Mesenteric fat pad (tissue), 1 donor: ENCODE measurements at places on chromosomes 2 and 18. TPM values are rescaled to one million over a fixed set of nuclear protein-coding genes. Genes with fewer than 3 reads are reported as not detected.
A peak's percentile ranks its signal among the peaks of the same experiment; 100 is the strongest.

DNA sequence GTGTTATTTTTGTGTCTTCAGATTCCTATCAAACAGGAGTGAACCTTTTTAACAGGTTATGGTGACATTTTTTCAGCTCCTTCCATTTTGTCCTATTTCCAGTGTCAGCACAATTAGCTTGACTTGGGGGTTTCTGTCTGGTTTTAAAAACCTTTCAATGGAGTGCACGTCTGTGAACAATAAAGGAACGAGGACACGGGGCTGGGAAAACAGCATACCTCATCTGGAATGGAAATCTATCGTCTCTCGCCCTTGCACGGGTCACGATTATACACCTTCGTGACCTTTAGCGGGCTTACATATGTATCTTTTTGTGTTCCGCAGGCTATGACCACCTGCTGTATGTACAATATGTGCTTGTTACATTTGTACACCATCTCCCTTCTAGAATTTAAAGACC, 2.3 kb upstream of the ZNF532 start:
- no peak for DNase-seq

- DNase-seq, result no peak
Measured at GRCh38 chr18:44080054-44080453, 600.6 kb upstream of the SETBP1 start.

DNA sequence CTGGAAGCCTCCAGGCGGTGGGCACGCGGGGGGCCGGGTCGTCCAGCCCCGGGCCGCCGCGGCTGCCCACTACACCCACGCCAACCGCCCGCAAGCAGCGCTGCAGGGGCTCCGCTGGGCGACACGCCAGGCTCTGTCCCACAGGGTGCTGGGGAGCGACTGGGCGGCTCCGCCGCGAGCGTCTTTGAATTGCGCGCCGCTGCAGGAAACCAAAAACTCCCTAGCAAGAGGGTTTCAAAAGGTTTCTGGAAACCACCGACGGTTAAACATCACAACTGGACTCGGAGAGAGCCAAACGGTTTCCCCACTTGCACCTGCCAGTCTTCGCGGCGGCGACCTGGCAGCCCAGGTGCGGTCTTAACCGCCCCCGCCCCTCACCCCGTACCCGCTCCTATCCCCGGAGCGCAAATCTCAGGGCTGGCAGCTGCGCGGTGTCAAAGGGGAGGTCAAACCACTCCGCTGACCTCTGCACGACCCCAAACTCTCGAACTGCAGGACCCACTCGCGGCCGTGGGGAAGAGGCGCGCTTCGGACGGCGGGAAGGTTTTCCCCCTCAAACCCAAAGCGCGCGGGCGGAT, 1.0 kb downstream of the CXCR4 start:
- DNase-seq, result no peak

DNA sequence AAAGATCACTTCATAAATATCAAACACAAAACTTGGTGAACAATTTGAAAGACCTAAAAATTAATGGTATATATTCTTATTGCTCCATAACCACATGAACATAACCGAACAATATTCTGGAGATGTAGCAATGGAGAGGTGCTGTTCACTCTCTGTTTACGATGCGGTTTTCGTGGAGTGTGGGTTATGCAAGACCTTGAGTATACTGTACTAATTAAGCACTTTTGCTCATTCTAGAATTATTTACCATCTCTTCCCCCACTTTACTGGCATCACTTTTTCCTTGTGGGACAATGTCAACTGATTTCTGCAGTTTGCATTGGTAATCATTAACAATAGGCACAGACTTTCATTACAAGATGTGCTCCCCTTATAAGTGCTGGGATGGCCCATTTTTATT, 97.6 kb downstream of the RAPH1 start:
- DNase-seq, result no peak

GRCh38 chr2:96987301-96987909, 1.0 kb upstream of the FAM178B start:
- DNase-seq, result no peak

DNA sequence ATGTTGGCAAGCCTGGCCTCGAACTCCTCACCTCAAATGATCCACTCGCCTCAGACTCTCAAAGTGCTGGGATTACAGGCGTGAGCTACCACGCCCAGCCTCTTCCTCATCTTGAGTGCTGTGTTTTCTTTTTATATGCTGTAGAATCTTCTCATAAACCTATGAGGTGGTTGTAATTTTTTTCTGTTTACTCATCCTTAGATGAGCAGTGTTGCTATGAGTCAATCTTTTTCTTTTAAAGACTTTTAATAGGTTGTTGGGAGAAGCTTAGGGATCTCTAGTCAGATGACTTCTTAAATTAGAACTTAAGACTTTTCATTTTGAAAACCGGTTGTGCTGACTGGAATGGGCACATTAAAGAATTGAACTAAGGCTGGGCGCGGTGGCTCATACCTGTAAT, 8.7 kb upstream of the AAK1 start:
- DNase-seq, result no peak

- DNase-seq, result no peak
Measured at GRCh38 chr2:227822416-227823003, 8.9 kb downstream of the CCL20 start.

GRCh38 chr2:19360966-19361321, 2.5 kb upstream of the OSR1 start:
- no peak for DNase-seq

- DNase-seq, result no peak
Measured at GRCh38 chr2:64350996-64351395, 103.0 kb upstream of the LGALSL start.

DNA sequence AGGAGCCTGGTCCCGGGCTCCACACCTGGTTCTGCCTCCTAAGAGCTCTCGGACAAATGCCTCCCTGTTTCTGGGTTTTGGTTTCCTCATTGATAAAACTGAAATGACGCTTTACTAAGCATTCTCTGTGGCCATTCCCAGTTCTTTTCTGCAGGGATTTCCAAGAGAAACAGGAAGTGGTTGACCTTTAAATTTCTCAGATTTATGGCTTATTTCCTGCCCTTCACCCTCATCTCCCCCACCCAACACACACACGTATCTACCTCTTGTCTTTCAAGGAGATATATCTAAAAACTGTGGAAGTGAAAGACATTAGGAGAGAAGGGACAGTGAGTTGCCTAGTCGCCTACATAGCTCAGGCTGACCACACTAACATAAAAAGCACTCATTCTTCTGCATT, 53.0 kb downstream of the PIEZO2 start:
- no peak for DNase-seq

GRCh38 chr2:134391751-134392160, 137.9 kb downstream of the MGAT5 start:
- no peak for DNase-seq

DNA sequence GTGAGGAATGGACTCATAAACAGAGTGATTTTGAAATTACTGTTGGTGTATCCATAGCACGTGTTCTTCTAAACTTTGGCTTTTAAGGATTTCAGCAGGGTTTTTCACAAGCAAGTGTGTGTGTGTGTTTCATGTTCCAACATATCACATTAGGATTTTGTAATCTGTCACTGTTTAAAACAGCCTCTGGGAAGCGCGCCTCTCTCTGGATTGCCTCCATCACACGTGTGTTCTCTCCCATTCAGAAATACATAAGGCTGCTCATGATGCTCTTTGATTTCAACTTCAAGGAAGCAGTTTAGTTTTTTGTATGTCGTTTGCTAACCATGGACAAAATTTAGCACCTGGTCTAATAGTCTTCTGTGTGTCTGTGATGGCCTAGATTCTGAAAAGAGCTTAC, 370.4 kb downstream of the MTX2 start:
- no peak for DNase-seq

DNA sequence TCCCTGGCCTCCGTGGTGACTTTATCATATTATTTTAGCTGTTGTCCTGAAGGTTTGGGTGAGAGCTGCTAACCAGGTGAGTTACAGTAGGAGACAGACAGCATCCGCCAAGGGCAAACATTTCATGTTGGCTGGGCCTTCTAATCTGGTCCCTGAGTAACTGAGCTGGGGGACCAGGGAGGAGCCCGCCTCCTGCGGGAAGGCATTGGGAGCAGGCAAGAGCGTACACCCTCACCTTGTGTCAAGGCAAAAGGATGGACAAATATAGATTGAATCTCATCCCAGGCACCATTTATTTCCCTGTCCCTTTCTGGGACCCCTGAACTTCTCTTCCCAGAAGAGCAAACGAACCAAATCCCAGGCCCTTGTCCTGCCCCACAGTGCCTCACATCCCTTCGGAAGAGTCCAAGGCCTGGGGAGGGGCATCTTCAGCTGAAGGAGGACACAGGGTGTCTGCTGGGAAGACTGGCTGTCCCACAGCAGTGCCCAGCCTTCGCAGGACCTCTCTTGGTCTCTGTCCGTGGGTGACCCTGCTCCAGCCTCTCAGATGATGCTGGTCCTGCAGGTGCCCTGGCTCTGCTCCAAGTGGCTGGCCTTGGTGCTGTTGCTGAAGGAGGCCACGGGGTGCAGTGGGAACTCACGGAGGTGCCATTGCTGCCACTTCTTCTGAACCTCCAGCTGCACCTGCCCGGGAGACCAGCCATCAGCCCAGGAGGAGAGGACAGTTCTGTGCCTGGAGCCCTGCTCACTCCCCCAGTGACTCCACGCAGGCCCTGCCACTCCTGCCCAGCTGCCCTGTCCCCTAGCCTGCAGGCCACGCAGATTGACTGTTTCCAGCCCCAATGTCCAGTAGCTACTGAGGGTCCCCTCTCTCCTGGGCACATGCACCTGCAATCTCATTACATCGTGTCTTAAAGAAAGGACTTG, 8.2 kb downstream of the TMEM37 start:
- DNase-seq, result peak; percentile 85

Gene GALNT13
- total RNA-seq, result 3.1 TPM

Gene CNRIP1
- total RNA-seq, result 31.6 TPM

Gene MFSD2B
- not detected for total RNA-seq
